ENCODE measurements at places on chromosomes 11 and 22.

GRCh38 chr11:11620173-11620920, 1.5 kb downstream of the GALNT18 start:
- DNase-seq, result no peak

GRCh38 chr22:50215297-50216054, 14.7 kb downstream of the SELENOO start:
- DNase-seq, result no peak

DNA sequence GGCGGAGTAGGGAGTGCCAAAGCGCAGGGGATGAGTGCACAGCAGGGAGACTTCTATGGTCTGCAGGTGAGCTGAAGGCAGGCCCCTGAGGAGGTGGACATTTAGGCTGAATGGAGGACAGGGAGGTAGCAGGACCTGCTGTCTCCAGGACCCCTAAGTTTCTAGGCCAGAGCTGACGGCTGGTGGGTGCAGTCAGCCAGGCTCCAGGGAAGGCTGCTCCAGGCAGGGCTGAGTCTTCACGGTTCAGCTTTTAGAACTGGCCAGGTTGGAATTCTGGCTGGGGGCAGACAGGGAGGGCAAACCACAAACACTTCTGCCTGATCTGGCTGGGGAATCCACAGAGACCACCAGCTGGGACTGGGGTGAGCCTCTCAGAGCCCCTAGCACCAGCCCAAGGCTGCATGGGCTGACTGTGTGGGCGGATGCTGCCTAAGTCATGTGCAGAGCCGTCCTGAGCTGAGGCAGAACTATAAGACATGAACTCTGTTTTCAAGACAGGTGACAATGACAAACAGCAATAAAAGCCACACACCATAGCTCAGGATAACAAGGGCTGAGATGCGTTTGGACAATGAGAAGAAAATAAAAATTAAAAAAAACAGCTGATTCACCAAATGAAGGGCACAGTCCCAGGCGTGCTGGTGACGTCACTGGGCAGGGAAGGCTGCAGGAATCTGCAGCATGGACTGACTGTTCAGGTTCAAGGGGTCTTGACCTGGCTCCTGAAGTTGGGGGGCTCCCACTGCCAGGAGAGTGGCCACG, 10.4 kb upstream of the MALAT1 start:
- DNase-seq, result peak; percentile 73

- DNase-seq, result peak; percentile 73
These were observed 50.3 kb downstream of the TEAD1 start for GRCh38 chr11:12724301-12725054.

DNA sequence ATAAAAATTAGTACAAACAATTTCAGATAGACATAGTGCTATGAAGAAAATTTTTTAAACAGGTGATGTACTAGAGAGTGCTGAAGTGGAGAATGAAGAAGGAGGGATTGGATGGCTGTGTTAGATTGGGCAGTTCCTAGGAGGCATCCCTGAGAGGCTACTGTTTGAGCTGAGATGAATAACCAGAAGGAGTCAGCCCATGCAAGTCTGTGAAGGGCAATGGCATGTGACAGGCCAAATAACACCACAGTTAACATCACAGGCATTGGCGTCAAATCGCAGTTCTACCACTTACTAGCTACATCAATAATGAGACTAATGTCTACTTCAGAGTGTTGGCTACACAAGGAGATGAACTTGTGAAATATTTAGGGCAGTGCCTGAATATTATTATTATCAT, 35.4 kb downstream of the HORMAD2 start:
- DNase-seq, result no peak

GRCh38 chr11:104661901-104662300, 236.4 kb downstream of the CASP12 start:
- DNase-seq, result no peak

- DNase-seq, result no peak
These were observed 43.6 kb downstream of the GALNT18 start for GRCh38 chr11:11577932-11578911.

DNA sequence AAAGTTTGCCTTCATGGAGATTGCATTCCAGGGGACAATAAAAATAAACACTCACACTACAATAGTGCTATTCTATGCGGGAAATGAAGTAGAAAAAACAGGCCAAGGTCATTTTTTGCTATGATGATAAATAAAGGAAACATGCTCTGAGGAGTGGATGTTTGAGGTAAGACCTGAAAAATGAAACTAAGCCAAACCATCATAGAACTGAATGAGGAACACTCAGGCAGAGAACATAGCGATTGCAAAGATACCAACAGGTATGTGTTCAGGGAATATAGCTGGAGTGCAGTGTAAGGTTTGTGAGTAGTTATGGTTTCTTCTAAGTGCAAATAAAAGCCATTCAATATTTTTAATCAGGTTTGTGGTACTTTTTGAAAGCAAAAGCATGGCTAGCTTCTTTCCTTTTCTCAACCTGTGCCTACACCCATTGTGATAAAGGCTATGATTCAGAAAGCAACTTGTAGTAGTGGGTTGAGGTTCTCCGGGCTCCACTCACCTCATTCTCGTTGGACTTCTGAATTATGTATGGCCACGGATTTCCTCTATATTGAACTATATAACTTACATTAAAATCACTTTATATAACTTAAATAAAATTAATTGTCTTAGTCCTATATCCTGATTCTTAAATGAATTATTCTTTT, 278.2 kb upstream of the CHORDC1 start:
- no peak for DNase-seq

- DNase-seq, result peak; percentile 94
These were observed 3.0 kb downstream of the ATL3 start for GRCh38 chr11:63667995-63668795.

DNA sequence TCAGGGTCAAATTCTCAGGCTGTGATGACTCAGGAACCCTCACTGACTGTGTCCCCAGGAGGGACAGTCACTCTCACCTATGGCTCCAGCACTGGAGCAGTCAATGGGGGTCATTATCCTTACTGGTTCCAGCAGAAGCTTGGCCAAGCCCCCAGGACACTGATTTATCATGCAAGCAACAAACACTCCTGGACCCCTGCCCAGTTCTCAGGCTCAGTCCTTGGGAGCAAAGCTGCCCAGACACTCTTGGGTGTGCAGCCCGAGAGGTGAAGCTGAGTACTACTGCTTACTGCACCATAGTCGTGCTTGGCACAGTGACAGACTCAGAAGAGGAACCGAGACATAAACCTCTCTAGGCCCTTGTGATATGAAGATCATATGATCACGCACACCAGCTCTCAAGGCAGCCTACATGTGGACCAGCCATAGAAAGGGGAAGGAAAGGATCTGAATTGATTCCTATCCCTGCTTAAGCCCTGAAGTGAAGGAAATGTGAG, 58.2 kb downstream of the ZNF280B start:
- DNase-seq, result no peak

DNA sequence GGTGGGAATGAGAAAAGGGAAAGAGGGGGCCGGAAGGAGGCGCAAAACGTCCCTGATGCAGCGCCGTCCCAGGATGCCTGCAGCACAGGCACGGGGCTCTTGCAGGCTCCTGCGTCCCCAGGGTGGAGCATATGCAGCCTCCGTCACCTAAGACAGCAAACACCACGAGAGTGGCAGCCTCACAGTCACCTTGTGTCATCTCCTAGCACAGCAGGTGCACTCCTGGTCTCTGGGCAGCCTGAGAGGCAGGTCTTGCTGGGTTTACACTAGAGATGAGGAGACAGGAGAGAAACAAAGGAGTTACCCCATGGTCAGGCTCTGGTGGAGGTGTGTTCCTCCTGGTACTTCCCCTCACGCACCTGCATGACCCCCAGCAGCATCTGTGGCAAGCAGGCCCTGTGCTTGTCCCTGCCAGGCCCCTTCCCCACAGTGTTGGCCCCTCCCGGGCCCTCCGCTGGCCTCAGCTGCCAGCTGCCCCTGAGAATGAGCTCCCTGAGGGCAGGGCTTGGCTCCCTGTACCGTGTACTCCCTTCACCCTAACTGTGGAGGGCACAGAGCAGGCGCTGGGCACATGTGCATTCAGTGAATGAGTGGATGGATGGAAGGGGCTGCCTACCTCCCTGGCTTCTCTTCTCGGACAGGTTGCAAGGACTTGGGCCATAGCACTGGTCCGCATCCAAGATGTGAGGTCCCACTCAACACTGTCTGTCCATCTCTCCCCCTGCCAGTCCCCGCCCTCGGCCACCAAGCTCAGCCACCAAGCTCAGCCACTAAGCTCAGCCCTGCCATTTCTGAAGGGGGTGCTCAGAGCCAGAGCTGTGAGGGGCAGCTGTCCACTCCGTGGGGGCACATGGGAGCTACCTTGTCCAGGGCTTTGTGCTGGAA, 988.6 kb downstream of the BRD1 start:
- no peak for DNase-seq

DNA sequence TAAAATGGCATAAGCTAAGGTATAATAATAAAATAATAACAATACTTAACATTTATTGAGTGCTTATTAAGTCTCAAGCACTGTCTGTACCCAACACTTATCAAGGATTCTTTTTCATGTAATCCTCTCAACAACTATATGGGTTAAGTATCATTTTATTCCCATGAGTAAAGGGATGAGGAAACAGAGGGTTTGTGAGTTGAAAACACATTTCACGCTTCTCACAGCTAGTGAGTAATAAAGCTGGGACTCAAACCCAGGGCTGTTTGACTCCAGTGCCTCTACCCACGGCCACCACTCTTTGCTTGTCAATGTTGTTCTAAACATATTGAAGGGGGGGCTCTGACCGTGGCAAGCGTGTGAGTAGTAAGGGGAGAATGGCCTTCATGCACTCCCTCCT, 8.7 kb downstream of the CD3E start:
- DNase-seq, result peak; percentile 16

DNA sequence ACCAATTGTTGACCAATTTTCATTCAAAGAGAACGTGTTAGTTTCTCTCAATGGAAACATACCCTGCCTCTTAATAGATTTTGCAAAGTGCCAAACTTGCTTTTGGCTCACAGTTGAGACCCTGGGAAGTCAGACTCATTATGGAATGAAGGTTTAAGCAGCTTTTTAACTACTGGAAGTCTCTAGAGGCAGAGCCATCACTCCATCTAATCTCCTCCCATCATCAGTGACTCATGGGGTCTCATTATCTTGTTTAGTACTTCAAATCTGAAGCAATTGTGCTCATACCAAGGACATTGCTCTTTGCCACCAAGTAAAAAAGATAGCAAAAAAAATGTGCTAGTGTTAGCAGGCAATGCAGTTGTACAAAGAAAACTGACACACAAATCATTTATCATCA, 537.1 kb upstream of the LRRC4C start:
- no peak for DNase-seq

DNA sequence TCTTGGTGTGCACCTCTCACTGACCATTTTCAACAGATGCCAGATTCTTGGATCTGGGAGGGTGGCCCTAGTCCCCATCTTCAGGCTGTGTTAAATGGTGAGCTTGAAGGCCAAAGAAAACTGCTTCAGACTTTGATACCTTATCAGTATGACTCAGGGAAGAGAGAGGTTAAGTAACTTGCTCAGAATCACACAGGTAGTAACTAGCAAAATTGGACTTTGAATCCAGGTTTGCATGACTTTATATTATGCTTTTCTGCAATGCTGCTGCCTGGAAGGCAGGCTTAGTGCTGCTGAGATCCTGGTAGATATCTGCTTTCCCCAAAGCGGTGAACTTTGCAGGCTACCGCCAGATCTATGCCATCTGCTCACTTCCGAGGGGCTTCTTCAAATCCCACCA, 487.3 kb downstream of the INSC start:
- DNase-seq, result no peak

DNA sequence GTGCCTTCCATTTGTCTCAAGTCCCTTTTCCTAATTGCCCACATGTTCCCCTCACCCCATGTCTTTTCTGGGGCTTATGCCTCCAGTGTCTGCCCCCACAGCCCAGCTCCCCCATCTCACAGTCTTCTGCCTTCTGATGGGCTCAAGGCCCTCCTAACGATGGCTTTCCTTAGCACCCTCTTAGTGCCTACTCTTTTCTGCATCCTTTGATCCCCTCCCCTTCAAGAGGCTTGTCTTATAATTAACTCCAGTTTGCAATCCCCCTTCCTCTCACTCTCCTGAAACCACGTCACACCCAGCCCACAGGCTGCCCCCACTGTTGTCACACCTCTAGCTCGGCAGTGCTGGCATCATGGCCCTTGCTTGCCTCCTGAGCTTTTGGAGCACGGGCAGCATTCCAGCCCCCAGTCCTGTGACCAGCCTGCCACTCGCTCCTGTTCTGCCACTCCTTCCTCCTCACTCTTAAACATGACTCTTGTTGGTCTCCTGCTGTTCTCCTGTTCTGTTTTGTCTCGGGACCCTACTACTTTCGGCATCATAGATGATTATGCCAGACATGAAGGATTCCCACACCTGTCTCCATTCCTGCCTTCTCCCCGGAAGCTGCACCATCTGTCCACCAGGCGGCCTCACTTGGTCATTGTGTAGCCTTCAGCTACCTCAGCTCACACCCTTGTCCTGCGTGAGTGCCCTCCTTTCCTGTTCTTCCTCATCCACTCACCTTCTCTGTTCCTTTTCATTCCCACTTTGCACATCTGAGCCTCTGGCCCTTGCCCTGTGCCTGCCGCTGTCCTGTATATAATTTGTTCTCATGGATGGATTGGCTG, 26.1 kb downstream of the UBE2L3 start:
- DNase-seq, result no peak

DNA sequence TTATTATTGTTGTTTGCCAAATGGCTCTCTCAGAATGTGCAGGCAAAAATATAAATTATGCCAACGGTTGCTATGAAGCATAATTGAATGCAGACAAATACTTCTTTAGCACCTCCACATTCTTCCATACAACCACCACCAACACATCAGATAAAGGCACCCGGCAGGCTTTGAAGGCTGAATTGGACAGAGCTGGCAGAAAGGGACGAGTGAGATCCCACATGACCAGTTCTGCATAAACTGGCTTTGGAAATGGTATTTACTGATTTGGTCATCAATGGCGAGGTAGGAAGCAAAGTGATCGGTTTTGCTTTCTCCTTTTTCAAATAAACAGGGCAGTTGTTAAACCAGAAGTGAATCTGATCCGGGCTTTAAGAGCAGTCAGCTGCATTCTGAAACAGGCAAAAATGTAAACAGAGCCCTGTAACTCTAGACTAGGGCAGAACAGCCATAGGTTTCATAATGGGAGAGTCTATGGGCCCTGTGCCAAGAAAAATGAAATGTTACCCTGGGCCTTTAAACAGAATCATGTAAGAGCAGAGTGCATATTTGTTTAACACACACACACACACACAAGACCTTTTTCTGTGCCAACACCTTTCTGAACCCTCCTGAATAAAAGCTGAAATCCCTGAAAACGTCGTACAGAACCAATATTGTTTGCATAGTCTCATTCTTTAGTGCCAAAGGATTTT, 97.7 kb downstream of the MPPED2 start:
- peak; percentile 6 for DNase-seq

- no peak for DNase-seq
These were observed 232.9 kb upstream of the NCAM1 start for GRCh38 chr11:112728288-112728687.

DNA sequence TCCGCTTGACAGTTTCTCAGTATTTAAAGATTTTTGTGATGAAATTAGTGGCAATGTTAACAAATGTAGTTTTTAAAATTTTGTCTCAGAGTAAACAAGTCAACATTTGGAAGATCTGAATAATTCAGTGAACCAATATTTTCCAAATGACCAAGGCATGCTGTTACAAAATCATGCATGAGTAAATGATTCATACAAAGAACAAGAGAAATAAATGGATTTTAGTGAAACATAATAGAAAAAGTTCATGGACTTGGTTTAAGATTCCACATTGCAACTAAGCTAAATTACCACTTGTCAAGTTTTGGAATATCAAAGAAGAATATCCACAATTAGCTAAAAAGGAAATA, 125.7 kb upstream of the SNX19 start:
- peak; percentile 18 for DNase-seq

GRCh38 chr11:12755510-12756453, 81.6 kb downstream of the TEAD1 start:
- no peak for DNase-seq
